ENCODE measurements at places on chromosomes 16 and 17. TPM values are rescaled to one million over a fixed set of nuclear protein-coding genes. Genes with fewer than 3 reads are reported as not detected.

CCT6B gene
- total RNA-seq = 3.1 TPM

CA4 gene
- total RNA-seq = 4.2 TPM

ACAP1 gene
- 2.1 TPM for total RNA-seq

B4GALNT2 gene
- not detected for total RNA-seq

MMP28 gene
- 4.2 TPM for total RNA-seq

CD300E gene
- total RNA-seq = 0.52 TPM

BAHCC1 gene
- 8.4 TPM for total RNA-seq

HP gene
- total RNA-seq = 11.5 TPM

MARVELD3 gene
- total RNA-seq = not detected

PKMYT1 gene
- 2.1 TPM for total RNA-seq

KCNJ18 gene
- not detected for total RNA-seq

MYCBPAP gene
- under 0.01 TPM for total RNA-seq

GCGR gene
- total RNA-seq = not detected

KRTAP17-1 gene
- total RNA-seq = not detected

GPR179 gene
- total RNA-seq = not detected

CSH2 gene
- total RNA-seq = not detected

DLX4 gene
- total RNA-seq = not detected

KRT33B gene
- not detected for total RNA-seq

TRAPPC2L gene
- total RNA-seq = 29.2 TPM

NLRC5 gene
- 5.7 TPM for total RNA-seq

GAS2L2 gene
- not detected for total RNA-seq

ZNF19 gene
- total RNA-seq = 1.0 TPM

CCL15 gene
- not detected for total RNA-seq

B3GNT9 gene
- total RNA-seq = 7.8 TPM

RFWD3 gene
- total RNA-seq = 17.7 TPM

TRIM72 gene
- total RNA-seq = 45.4 TPM

AKAP10 gene
- total RNA-seq = 15.7 TPM

TERF2IP gene
- total RNA-seq = 51.7 TPM

CDK5R1 gene
- 6.3 TPM for total RNA-seq

NQO1 gene
- total RNA-seq = 5.7 TPM

ZPBP2 gene
- total RNA-seq = not detected

GAST gene
- not detected for total RNA-seq

PLCG2 gene
- 8.4 TPM for total RNA-seq

Data from skeletal muscle tissue (tissue), 5 donors.